Activated CD8-positive, alpha-beta memory T cell treated with anti-CD3 and anti-CD28 coated beads for 4 hours (primary cell): ENCODE measurements at places on chromosomes 11 and 22.

- peak; percentile 67 for DNase-seq
These were observed 1.3 kb upstream of the STX3 start for GRCh38 chr11:59753650-59754493.

GRCh38 chr22:17198170-17199002 is 20.8 kb downstream of the ADA2 start:
- no peak for DNase-seq

DNA sequence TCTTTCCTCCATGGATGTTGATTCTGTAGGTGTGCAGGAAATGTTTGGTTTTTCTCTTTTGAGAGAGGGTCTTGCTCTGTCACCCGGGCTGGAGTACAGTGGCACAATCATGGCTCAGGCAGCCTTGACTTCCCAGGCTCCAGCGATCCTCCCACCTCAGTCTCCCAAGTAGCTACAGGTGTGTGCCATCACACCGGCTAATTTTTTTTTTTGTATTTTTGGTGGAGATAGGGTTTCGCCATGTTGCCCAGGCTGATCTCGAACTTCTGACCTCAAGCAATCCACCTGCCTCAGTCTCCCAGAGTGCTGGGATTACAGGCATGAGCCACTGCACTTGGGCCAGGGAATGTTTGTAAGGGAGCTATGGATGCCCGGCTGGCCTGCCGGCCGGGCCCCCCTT is 4.5 kb downstream of the PRR5 start:
- no peak for DNase-seq

DNA sequence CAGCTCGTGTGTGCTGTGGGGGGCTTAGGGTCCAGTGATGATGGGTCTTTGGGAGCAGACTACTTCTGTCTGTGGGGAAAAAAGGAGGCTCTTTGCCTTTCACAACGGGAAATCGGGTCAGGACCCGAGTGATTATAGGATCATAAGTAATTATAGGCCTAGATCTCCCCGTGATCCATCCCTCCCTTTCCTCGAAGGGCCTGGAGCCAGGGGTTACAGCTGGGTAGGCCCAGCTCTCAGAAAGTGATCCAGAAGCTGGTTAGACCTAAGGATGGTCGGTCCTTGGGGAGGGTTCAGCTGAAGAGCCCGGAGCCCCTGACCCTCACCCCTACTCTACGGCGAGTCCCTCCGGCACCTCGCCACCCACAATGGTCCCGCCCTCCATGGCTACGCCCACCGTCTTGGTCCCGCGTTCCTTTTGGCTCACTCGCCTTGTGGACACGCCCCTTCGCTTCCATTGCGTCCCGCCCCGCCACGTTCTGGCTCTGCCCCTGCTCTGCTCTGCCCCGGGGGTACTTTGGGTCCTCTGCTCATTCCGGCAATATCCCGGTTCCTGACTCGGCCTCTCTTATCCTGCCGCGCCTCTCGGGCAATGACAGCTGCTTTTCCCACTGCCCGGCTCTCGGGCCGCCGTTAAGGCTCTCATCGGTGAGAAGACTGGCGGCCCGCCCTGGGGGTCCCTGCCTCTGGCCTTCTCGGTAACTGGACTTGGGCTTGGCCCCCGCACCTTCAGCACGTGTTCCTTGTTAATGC is 5.0 kb downstream of the IGSF22 start:
- DNase-seq, result peak; percentile 67

- no peak for DNase-seq
These were observed 33.8 kb downstream of the AMOTL1 start for GRCh38 chr11:94801866-94802460.

DNA sequence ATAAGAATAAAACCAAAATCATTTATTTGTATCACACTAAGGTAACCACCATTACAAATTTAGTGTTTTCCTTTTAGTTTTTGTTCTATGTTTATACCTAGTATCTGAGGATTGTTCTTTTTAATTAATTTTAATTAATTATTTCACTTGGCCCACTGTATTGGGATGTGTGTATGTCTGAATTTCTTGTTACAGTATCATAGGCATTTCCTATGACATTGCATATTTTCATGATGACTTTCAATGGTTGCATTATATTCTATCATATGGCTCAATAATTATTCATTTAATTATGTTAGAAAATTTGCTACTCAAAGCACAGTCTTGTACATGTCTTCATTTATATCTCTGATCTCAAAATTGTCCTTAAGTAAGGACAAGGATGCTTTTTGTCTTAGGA is 41.0 kb downstream of the C11orf71 start:
- DNase-seq, result no peak

- DNase-seq, result no peak
These were observed 10.7 kb downstream of the OLFML1 start for GRCh38 chr11:7495882-7496551.

DNA sequence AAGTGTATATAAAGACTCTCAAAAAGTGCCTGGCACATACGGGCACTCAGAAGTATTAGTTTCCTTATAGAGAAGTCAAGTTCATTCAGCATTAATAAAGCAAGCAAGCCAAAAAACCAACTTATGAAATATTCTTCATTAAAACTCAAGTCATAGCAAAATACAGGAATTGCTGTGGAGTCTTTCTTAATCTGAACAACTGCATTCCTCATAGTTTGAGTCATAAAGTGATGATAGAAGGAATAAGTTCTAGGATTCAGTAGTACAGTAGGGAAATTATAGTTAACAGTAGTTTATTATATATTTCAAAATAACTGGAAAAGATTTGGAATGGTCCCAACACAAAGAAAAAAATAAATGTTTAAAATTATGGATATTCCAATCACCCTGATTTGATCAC is 200.3 kb downstream of the C11orf91 start:
- no peak for DNase-seq
